CD4-positive, alpha-beta T cell treated with Interleukin-6 at 100 ng/mL for 8 hours (primary cell): ENCODE measurements at places on chromosomes 4 and X.

- no peak for DNase-seq
These were observed 19.3 kb upstream of the ING2 start for GRCh38 chr4:183485411-183486160.

DNA sequence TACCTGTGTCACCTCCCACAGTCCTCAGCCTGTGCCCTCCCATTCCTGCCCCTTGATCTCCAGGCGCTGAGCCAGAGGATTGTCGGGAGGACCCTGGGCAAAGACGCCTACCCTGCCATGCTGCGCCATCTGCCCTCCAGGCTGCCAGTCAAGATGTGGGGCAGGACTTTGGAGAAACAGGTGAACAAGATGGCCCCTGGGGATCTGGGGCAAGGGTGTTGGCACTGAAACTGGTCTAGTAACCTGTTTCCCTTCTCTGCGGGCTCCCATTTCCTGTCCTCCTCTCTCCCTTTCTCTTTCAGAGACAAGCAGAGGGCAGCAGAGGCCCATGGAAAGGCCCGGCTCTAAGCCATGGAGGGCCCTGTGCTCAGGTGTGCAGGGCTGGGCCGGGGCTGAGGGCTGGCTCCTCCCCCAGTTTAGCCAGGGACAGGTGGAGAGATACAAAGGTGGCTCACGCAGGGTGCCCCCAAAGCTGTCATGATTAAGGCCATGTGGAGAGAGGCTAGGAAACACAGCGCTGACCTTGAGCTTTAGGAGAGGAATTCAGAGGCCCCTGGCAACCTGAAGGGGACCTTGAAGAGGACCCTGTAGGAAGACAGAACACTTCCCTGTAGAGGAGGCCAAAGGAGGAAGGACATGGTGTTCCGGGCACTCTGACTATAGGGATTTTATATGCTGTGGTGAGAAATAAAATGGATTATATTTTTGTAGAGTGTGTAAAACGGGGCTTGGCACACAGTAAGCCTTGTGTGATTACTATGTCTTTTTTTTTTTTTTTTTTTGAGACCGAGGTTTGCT is at the start of gene GLOD5:
Gene GLOD5, plus strand, starts transcription at position 74 of the 798 bp plus-strand sequence. Its CDS starts 44 bp downstream, at position 118.
- no peak for DNase-seq

- no peak for DNase-seq
These were observed 14.4 kb downstream of the ABCG2 start for GRCh38 chr4:88144048-88144447.

- no peak for DNase-seq
These were observed 21.2 kb downstream of the WDR1 start for GRCh38 chr4:10095296-10095991.

- no peak for DNase-seq
These were observed 4.6 kb upstream of the TIFA start for GRCh38 chr4:112290341-112290740.

- no peak for DNase-seq
These were observed 199.8 kb upstream of the GATB start for GRCh38 chr4:151960449-151961230.
